Fibroblast of lung (primary cell): ENCODE measurements at places on chromosomes 2 and 18. TPM values are rescaled to one million over a fixed set of nuclear protein-coding genes. Genes with fewer than 3 reads are reported as not detected.

GRCh38 chr2:236656721-236657120 lies 87.1 kb downstream of the ACKR3 start:
- no peak for DNase-seq
- H3K27ac ChIP-seq = no peak overlapping the region
- H3K4me3 ChIP-seq = no peak overlapping the region

- peak overlapping the region; percentile 72 for H3K4me3 ChIP-seq
- H3K27me3 ChIP-seq = no peaks in the 10 kb centered on the region
- H3K36me3 ChIP-seq = no peaks in the 10 kb centered on the region
- peaks cover 12% of the 10 kb centered on the region for H3K4me1 ChIP-seq
- peak; percentile 85 for DNase-seq
Measured at GRCh38 chr2:74440378-74441169, 1.2 kb downstream of the RTKN start.

DNA sequence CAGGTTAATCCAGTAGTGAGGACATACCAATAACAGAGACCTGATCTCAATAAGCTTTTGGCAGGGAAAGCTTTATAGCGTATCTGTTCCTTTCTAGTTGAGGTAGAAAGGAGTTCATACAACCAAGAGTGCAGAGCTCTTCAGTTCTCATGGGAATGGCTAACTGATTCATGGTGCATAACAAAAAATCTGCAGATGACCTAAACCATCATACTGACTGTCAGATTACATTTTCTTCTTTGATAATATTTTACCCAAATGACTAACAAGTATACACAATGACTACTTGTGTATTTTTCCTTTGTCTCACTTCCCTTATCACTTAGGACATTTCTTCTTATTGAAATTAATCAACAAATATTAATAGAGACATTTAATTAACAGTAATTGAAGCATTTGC lies 140.0 kb upstream of the SERTAD2 start:
- H3K36me3 ChIP-seq = no peaks in the 10 kb centered on the region
- peaks cover 5% of the 10 kb centered on the region for H3K4me1 ChIP-seq
- H3K4me3 ChIP-seq = no peak overlapping the region
- no peak overlapping the region for H3K27ac ChIP-seq
- H3K27me3 ChIP-seq = no peaks in the 10 kb centered on the region

DNA sequence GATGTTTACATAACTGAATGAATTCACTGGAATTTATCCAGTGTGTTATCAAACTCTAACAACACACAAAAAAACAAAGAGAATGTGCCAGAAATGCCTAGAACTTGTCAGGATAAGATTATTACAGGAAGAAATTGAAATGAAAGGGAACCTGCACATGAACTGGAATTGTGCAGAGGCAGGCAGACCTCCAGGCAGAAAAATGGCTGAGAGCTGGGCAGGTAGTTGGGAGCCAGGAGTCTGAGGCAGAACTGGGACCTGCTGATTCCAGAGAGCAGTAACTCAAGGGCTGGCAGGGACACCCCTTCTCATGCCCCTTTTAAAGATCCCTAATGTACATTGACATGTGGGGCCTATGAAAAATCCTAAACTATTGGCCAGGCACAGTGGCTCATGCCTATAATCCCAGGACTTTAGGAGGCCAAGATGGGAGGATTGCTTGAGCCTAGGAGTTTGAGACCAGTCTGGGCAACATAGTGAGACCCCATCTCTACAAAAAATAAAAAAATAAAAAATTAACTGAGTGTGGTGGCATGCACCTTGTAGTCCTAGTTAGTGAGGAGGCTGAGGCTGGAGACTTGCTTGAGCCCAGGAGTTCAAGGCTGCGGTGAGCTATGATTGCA lies 674 bp upstream of the SP110 start:
- H3K4me1 ChIP-seq = no peaks in the 10 kb centered on the region
- no peaks in the 10 kb centered on the region for H3K36me3 ChIP-seq
- H3K4me3 ChIP-seq = peak overlapping the region; percentile 81
- H3K27me3 ChIP-seq = no peaks in the 10 kb centered on the region
- DNase-seq = no peak

DNA sequence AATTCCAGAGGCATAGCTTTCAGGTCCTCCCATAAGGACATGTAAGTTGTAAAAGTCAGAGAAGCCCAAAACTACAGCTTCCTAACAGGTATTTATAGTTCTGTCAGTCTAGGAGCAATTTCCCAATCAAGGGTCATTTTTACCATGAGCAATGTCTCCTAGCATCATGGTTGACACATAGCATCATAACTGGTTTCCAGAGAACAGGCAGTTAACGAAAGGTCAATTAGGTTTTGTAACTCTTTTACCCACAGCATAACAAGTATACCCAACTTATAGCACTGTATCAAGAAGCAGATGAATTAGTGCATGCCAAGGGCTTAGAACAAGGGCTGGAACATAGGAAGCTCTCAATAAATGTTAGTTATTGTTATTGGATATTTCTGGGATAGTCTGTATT lies 110.1 kb downstream of the MREG start:
- no peaks in the 10 kb centered on the region for H3K36me3 ChIP-seq
- H3K27me3 ChIP-seq = no peaks in the 10 kb centered on the region
- H3K4me1 ChIP-seq = no peaks in the 10 kb centered on the region
- H3K4me3 ChIP-seq = no peak overlapping the region
- no peak for DNase-seq

GRCh38 chr2:42196070-42196402 lies 26.9 kb downstream of the EML4 start:
- H3K27ac ChIP-seq = no peak overlapping the region
- no peaks in the 10 kb centered on the region for H3K27me3 ChIP-seq

DNA sequence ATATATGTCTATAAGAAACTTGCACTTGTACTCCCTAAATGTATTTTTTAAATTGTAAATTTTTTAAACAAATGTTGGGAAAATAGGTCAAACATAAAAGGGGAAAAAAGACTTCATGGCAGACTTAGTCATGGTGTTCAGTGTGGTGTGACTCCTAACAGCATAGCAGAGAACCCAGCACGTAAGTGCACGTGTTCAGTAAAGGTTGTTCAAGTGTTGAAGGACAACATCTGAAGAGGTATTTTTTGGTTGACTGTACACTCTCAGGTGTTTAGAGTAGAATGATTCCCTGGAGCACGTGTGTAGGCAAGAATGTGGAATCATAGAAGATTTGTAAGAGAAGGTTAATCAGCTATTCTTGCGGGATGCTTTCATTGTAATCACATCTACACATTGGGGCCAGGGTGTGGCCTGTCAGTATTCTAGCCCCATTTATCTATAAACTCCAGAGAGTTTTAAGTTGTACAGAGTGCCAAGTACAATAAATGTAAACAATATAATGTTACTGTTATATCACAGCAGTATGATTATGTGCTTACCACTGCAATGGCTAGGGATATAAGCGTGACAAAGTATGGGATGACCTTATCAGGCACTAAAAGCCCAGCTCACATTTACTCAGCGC lies 106.8 kb downstream of the CRIM1 start:
- no peak overlapping the region for H3K4me3 ChIP-seq
- peak overlapping the region; percentile 84 for H3K27ac ChIP-seq
- no peaks in the 10 kb centered on the region for H3K27me3 ChIP-seq
- H3K36me3 ChIP-seq = peaks cover 16% of the 10 kb centered on the region

DNA sequence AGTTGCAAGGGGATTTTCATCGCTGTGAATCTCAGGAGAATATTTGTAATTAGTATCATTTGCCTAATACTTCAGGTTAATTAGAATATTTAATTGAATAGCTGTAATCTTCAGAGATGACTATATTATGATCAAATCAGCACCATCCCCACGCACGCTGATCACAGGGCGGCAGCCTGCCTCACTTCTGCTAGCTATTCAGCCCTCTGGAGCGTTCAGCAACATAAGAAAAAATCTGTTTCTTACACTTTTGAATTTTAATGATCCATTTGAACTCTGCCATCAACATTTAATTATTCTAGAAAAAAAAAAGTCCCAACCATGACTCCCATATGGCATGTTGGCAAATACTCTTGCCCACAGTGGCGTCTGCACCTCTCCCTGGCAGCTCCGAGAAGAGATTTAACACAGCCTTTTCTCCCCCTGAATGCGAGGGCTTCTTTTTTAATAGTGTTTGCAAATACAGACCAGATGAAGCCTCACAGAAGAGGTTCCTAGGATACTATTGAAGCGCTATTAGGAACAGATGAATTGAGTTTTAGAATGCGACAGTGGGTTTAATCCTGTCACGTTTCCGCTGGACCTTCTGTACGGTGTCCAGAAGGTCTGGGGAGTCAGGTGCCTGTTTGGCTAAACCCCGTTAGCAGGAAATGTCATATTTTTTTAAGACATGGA lies 731.9 kb upstream of the SALL3 start:
- DNase-seq = no peak
- no peaks in the 10 kb centered on the region for H3K4me1 ChIP-seq
- H3K4me3 ChIP-seq = no peak overlapping the region
- H3K27ac ChIP-seq = no peak overlapping the region

DNA sequence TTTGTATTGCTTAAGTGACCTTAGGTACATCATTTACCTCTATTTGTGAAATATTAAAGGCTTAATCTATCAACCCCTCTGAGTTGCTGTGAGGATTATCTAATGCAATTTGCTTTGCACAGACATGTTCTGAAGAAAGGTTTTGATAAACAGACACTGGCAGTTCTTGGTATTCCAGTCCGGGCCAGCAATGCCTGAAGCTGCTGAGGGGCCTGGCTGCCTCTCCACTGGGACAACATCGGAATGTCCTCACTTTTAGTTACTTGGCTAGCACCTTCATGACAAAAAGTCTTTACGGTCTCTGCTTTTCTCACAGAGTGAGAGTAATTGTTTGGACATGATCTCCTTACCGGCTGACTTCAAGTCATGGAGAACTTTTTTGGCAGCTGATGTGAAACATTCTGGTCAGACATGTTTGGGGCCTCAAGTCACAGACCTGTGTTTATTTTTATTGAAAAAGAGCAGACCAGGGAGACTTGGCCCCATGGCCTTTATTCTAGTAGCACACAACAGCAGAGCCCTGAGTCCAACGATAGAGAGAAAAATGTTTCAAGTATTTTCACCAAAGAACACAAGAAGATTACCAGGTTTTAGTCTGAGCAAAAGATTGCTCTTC lies 1112.3 kb upstream of the FANCL start:
- H3K36me3 ChIP-seq = no peaks in the 10 kb centered on the region
- DNase-seq = no peak

The SMAD7 gene
- total RNA-seq = 16.3 and 23.1 TPM in 2 replicates

DNA sequence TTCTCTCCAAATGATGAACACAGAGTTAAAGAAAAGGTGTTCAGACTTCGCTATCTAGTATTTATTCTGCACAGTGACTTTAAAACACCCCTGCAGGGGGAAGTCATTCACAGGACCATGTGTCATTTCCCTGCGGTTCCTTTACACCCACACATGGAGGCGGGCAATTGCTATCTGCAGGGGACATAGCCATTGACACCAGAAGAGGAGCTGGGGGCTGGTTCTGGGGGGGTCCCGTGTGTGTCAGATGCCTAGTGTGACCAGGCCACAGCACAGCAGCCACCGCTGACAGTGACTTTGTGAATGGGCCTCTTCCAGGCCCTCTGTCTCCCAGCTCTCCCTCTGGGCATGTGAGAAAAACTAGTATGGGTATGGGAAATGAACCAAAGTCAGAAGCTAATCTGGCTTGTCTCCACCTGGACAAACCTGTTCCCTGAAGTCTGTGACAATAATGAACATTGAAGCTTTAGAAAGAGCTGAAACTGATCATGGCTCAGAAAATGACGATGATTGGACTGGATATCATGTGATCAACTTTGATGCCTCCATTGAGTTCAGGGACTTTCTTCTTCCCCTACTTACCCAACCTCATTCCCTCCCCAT lies 7.5 kb upstream of the GBX2 start:
- H3K27ac ChIP-seq = no peak overlapping the region
- no peak for DNase-seq
- H3K4me1 ChIP-seq = peaks cover 2% of the 10 kb centered on the region
- H3K36me3 ChIP-seq = no peaks in the 10 kb centered on the region
- H3K27me3 ChIP-seq = peaks cover 46% of the 10 kb centered on the region

DNA sequence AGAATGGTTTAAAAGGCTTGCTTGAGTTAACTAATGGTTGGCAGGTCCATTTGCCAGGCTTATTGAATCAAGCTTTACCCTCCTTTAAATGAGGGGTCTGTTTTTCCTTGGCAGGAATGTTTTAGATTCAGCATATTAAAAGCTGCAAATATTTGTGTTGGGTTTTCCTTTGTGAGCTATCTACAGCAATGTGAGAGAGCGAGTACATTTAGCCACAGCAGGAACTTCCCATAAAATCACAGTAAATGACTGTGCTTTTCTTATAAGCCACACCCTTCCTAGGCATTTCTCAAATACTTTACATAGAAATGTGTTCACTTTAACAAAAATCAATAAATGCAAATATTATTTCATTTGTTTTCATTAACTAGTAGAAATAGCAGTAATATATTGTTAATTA lies 23.9 kb downstream of the CALCRL start:
- no peak overlapping the region for H3K4me3 ChIP-seq
- H3K36me3 ChIP-seq = no peaks in the 10 kb centered on the region
- H3K4me1 ChIP-seq = no peaks in the 10 kb centered on the region
- no peak overlapping the region for H3K27ac ChIP-seq

- no peaks in the 10 kb centered on the region for H3K36me3 ChIP-seq
- no peaks in the 10 kb centered on the region for H3K4me1 ChIP-seq
- no peak overlapping the region for H3K4me3 ChIP-seq
- no peaks in the 10 kb centered on the region for H3K27me3 ChIP-seq
Measured at GRCh38 chr2:61900281-61900680, 5.2 kb upstream of the COMMD1 start.

The EIF2AK3 gene
- 19.8 and 20.3 TPM in 2 replicates for total RNA-seq
